ENCODE measurements at places on chromosomes 13 and 19.

DNA sequence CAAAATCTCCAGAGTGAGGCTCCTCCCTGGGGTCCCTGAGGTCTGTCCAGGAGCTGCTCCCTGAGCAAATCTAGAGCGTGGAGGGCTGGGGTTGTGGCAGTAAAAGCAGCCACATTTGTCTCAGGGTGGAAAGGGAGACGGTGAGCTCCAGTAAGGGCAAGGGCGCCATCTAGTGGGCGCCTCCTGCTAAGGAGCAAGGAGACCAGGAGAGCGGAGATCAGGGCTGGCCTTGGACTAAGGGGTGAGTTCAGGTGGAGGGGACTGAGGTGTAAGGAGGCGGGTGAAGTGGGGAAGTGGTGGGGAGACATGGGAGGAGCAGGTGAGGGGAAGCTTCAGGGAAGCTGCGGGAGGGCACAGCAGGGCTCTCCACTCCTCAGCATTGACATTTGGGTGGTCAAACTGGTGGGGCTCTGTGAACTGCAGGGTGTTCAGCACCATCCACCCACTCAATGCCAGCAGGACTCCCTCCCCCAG is 5.3 kb upstream of the CEACAM21 start:
- DNase-seq, result peak; percentile 57

DNA sequence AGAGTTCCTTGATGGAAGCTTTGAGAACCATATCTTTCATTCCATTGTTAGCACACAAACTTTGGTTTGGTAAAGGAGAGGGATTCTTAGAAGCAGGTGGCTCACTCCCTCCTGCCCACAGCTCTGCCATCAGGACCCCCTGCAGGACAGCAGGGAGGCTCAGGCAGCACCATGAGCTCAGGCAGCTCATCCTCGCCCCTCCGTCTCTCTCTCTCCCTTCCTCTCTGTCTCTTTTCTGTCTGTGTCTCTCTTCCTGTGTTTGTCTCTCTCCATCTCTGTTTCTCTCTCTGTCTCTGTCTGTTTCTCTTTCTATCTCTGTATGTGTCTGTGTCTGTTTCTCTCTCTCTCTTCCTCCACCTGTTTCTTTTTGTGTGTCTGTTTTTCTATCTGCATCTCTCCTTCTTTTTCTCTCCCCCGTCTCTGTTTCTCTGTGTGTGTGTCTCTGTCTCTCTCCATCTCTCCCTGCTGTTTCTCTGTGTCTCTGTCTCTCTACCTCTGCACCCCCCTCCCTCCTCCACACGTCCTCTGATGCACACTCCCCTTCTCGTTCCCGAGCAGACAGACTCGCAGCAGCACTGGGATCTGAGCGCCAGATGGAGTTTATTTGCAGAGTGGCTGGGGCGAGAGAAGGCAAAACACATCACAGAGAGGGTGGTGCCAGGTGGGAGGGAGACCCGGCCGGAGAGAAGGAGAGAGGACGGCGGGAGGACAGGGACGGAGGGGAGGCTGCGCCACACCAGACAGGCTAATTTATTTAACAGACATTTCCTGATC is 8.7 kb downstream of the SBK2 start:
- no peak for DNase-seq

DNA sequence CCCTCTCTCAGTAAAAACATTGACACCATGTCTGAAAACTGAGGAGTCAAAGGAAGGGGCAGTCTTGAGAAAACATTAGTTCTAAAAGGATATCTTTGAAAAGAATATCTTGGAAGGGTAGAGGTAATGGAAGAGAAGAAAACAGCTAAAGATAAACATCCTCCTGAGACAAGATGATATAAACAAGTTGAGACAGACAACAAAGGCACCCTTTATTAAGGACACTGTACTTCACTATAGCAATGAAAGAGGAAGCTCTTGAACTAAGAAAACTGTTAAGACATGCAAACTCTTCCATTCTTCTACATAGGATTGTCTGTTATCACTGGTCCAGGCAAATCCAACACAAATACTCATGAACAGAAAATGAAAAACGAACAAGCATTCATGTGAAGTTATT is 46.3 kb downstream of the MTMR6 start:
- DNase-seq, result peak; percentile 44

DNA sequence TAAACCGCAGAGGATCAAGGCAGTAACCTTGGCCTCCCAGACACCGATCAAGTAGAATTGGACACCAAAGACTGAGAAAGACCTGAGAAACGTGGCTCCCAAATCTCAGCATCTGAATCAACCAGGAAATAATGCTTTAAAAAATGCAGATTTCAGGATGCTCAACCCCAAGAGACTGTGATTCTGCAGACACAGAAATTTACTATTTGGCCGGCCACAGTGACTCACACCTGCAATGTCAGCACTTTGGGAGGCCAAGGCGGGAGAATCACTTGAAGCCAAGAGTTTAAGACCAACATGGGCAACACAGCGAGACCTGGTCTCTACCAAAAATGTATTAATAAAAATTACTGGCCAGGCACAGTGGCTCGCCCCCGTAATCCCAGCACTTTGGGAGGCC is 6.2 kb downstream of the ABCC4 start:
- DNase-seq, result no peak

DNA sequence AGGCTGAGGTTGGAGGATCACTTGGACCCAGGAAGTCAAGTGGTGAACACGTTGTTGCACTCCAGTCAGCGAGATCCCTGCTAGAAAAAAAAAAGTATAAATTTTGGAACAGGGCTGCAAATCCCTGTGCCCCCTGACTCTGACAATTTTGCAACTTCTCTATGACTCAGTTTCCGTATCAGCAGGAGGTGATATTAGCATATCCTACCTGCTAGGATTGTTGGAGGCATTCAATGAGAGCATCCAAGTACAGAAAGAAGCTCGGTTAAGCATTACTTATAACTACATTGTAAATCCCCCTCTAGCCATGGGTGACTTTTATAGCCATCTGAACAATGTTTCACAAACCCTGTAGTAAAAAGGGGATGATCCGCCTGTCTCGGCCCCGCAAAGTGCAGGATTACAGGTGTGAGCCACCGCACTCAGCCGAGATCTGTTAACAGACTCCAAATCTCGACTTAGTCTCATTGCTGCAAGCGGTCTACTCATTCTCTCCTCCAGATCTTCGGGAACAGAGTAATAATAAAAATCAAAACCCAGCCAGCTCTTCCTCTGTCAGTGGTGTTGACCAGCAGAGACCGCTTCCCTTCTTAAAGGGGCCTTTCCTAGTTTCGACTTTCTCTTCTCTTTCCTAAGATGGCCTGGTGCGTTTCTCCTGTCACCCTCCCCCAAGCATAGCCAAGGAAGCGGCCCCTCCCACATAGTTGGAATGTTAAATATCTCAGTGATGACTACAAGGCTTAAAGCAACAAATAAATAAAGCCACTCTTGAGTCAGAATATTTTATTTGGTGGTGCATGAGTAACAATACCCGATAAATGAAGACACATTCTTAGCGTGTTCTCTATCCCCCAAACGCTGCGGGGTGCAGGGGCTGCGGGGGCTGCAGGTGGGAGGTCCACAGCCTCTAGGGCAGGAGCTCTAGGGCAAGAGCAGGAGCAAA is 10.3 kb upstream of the BICRA start:
- peak; percentile 94 for DNase-seq

All from COLO829 (cell line).